ENCODE measurements at places on chromosomes 2 and 18. TPM values are rescaled to one million over a fixed set of nuclear protein-coding genes. Genes with fewer than 3 reads are reported as not detected.

Gene ASTL
- total RNA-seq, result not detected

Gene ALPI
- 24.6 TPM for total RNA-seq

Gene KIAA2012
- total RNA-seq, result not detected

Gene CDK5R2
- total RNA-seq, result 0.38 TPM

Gene ACOXL
- total RNA-seq, result 0.87 TPM

Gene SPATA3
- not detected for total RNA-seq

Measured in mucosa of descending colon (tissue), 3 donors.